AG10803 (cell line): ENCODE measurements at places on chromosomes 6 and 20.
A peak's percentile ranks its signal among the peaks of the same experiment; 100 is the strongest.

DNA sequence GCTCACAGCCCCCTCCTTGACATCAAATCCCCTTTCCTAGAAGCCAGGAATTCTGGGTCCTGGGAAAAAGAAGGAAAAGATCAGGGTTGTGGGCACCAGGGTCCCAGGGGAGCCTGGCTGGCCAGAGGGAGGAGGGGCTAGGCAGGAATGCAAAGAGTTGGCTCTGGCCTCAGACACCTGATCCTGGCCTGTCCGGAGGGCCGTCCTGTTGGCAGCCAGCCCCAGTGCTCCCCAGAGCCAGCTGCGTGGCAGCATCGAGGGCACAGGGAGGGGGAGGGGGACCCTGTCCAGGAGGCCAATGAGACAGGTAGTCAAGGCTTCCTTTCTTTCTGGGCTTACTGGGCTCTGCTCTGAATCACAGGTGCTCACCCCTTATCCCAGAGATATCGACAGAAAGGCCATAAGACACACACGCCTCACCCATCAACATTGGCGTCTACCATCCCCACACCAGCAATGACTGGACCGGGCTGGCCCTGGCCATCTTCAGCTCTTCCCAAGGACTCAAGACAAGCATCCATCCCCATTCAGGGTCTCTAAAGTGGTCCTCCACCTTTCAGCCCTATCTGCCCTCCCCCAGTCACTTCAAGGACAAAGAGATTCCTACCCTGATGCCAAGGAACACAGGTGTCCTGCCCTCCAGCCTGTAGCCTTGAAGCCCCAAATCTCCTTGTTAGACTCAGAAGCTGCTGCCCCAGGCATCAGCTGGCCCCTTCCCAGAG is 723 bp downstream of the COL11A2 start:
- no peak for DNase-seq

GRCh38 chr20:38229376-38230252 is 30.9 kb downstream of the KIAA1755 start:
- DNase-seq, result no peak

GRCh38 chr20:46945465-46945864 is 50.8 kb downstream of the EYA2 start:
- DNase-seq, result no peak

GRCh38 chr20:18011482-18011881 is 42.7 kb downstream of the MGME1 start:
- no peak for DNase-seq

- peak; percentile 39 for DNase-seq
Measured at GRCh38 chr6:97630604-97631003, 347.6 kb upstream of the MMS22L start.

- DNase-seq, result peak; percentile 78
Measured at GRCh38 chr6:85192186-85192585, 257.7 kb upstream of the NT5E start.

GRCh38 chr6:148419430-148419829 is 76.8 kb downstream of the SASH1 start:
- no peak for DNase-seq

- DNase-seq, result no peak
Measured at GRCh38 chr6:106143665-106144064, 57.5 kb downstream of the PRDM1 start.

DNA sequence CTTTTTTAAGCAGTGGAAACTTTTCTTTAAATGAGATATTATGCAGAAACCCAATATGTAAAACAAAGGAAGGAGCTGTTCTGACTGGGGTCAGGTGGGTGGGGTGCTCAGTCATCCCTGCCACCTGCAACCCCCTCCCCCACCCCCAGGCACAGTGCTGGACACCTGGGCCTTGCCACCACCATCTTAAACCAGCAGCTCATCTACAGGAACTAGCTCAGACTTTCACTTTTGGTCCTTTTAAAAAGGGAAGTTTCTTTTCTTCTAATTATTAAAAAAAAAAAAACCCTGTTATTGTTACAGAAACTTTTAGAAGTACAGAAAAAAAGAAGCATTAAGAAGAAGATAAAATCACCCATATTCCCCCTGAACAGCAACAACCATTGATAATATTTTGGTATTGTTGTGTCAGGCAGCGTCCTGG is 37.1 kb downstream of the PPP1R16B start:
- no peak for DNase-seq

- DNase-seq, result no peak
Measured at GRCh38 chr6:32047084-32047478, 8.9 kb downstream of the CYP21A2 start.

DNA sequence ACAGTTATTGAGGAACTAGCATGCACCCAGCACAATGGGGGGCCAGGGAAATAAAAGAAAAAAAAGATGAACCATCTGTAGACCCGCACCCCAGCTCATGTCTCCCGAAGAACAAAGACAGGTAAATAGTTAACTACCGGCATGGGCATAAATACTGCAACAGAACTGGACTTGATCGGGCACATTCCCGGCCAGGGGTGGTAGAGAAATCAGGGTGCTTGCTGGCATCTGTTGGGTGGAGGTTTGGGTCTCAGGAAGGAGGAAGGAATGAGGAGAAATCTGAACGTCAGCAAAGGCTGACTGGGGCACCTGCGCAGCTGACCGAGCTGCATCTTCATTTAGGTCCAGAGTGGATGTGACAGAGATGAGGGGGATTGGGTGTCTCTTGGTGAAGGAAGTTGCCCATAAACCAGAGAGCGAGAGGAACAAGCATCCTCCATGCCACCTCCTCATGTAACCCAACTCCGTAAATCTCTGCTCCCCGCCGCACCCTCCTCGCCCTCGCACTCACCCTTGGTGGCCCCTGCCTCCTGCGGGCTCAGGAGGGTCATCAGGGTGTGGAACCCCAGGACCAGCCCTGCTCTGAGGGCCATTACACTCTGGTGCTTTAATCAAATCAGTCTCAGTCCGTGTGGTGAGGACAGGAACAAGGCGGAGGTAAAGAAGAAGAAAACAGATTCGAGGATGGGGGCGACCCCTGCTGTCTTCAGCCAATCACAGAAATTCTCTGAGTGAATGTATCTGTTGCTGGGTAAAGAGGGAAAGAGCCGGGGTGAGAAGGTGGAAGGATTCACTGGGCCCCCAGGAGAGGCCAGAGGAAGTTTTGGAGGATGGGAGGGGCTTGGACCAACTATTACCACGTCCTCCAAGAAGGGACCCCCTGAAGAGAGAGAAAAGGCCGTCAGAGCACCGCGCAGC is at the start of gene HLA-DOA:
Gene HLA-DOA (minus strand): TSS at position 648 of the 918 bp plus-strand sequence.
- DNase-seq, result no peak

DNA sequence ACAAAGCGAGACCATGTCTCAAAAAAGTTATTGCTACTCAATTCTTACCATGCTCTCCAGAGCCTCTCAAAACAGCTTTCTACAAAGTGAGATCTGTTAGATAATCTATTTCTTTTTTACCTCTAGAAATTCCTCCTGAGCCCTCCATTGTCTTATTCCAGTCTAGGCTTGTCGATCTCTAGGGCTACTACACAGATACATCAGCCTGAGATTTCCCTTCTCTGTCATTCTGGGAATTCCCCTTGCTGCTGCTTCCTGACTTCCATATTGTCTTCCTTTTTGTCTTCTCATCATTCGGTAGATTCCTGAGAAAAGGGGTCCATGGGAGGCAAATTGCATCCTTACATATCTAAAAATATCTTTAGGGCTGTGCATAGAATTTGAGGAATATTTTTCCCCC is 75.6 kb upstream of the GNRH2 start:
- DNase-seq, result no peak

DNA sequence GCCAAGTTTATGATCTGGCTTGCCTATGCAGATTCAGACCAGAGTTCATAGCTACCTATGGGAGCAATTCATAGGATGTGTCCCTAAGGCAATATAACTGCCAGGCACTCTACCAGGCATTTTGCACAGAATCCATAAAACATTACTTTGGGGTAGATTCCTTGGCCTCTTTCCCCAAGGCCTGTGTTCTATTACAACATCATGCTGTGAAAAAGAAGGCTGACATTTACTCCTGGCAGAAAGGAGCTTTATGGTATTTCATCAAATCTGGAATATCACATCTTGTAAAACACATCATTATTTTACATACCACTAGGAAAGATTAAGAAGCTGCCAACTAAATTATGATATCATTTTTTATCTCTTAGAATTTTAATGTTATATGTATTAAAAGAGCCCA is 287.0 kb upstream of the MARCKS start:
- peak; percentile 74 for DNase-seq

- DNase-seq, result peak; percentile 12
Measured at GRCh38 chr20:37898233-37899104, 4.5 kb upstream of the VSTM2L start.

GRCh38 chr6:21436625-21437024 is 156.9 kb upstream of the SOX4 start:
- DNase-seq, result no peak

DNA sequence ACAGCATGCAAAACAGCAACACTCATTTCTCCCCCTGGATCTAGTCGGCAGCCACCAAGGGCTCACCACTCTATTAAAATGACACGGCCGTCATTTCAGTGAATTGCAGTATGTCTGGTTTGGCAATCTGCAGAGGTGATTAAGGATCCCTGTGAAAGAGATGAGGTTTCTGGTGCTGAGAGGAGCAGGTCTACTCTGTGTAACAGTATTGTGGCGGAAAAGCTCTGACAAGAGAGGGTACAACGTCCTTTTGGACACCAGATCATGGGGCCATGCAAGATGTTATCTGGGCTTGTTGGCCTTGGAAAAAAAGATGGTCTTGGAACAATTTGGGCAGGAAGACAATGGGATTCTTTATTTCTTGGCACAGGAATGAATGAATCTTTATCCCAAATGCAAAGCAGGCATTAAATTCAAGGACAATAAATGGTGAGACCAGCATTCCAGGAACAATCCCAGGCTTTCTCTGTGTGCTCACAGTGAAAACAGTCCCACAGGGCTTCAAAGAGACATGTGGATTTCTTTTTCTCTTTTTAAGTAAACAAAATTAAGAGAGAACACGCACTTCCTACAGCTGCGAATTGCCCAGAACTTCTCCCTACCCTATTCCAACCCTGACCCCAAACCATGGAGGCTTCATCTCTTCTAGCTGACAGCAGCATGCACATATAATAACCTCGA is 33.7 kb upstream of the ADGRF1 start:
- DNase-seq, result no peak

DNA sequence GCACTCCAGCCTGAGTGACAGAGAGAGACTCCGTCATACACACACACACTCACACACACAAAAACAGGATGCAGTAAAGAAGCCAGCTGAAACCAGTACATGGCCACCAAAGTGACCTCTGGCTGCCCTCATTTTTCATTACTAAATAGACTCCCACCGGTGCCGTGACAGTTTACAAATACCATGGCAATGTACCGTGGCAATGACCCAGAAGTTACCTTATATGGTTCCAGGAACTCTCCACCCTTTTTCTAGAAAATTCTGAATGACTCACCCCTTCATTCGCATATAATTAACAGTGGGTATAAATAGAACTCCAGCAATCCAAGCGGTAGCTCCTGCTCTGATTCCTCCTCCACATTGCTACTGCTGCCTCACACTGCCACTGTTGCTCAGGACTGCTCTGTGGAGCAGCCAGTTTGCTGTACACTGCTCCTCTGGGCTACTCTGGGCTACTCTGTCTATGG is 57.7 kb downstream of the SNX5 start:
- DNase-seq, result peak; percentile 94
